Activated CD4-positive, CD25-positive, alpha-beta regulatory T cell (primary cell): ENCODE measurements at places on chromosomes 6 and 20.

DNA sequence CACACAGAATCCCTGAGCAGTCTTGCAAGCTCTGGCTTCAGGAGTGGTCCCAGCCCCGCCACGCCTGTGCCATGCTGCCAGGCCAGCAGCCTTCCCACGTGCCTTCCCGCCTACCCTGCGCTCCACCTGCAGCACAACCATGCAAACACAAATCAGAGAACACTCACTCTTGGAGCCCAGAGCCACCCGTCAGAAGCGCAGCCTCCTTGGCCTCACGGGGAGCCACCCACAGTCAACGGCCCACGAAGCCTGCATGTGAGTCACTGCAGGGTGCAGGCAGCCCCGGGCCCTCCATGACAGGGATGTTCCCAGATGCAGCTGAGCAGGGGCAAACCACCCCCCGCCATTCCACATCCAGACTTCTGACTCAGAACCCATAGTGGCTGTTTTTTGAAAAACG is 217.0 kb downstream of the DLL1 start:
- DNase-seq, result no peak

- no peak for DNase-seq
These were observed 34.0 kb downstream of the CPNE5 start for GRCh38 chr6:36805096-36805797.

GRCh38 chr6:71466362-71466761 is 177.8 kb downstream of the OGFRL1 start:
- no peak for DNase-seq

- DNase-seq, result no peak
These were observed 183.8 kb upstream of the TCF21 start for GRCh38 chr6:133705066-133705465.

DNA sequence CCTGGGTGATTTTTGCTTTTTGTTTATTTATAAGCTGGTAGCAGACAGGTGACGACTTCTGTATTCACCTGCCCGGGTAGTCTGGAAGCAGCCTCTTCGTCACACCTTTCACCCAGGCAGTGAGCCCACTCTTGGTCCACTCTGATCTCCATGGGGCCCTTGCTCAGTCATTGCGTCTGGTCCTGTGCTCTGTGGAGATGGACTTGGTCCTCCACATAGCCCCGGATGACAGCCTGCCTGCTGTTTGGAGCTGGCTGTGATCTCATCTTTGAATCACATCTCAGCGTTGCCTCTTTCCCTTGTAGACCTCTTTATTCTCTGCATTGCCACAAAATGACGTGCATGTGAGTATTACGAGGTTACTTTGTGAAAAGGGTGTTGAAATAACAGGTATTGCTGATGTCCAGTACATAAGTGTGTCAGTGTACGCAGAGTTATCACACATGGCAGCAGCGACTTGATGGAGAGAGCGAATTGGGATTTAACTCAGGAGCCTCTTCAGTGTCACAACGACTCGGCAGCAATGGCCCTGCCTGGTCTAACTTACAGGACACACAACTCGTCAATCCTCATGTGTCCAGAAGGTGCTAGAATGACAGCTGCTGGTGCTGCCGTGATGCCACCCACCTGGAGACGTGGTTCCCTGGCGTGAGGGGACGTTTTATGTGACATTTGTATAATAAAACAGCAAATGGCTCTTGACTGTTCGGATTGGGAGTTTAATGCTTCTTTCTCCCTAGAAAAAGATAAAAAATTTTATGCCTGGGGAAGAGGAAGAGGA is 24.2 kb upstream of the FRMD1 start:
- no peak for DNase-seq

- DNase-seq, result no peak
These were observed 61.4 kb upstream of the TNFAIP3 start for GRCh38 chr6:137805622-137806021.

- no peak for DNase-seq
These were observed 103.0 kb downstream of the PLEKHG1 start for GRCh38 chr6:150702675-150703074.

DNA sequence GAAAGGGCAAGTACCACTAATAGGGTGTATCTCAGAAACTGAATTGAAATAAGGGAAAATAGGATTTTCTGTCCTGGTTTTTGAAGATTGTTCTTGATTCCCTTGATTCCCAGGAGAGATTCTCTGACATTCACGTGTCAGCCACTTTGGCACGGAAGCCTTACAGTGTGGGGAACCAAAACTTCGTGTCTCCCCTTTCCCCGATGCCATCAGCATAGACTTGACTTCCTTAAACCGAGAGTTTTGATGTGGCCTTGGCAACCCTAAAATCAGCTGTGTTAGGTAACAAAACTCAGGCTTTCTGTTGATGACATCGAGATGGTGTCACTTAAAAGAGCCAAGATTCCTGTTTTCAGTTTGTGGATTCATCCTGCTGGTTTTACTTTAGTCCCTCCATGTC is 7.5 kb downstream of the HMGN4 start:
- no peak for DNase-seq

GRCh38 chr6:82801083-82801482 is 264.6 kb downstream of the UBE3D start:
- DNase-seq, result no peak

GRCh38 chr6:123000244-123000770 is 4.3 kb downstream of the CLVS2 start:
- DNase-seq, result no peak

DNA sequence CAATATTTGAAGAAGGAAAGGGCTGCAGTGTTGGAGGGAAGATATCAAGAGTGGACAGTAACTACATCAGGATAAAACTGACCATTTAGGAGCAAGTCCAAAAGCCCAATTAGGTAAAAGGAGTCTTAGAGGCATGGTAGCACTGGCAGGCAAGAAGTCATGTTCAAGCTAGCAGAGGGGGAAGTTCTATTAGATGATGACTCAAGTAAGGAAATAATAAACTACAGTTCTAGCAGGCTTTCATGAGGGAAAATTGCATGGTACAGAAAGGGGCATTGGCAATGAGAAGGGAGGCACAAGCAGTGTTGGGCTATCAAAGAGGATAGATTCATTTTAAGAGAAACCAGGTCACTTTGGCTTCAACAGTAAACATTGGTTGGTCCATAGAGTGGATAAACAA is 156.1 kb upstream of the PTPRK start:
- no peak for DNase-seq

DNA sequence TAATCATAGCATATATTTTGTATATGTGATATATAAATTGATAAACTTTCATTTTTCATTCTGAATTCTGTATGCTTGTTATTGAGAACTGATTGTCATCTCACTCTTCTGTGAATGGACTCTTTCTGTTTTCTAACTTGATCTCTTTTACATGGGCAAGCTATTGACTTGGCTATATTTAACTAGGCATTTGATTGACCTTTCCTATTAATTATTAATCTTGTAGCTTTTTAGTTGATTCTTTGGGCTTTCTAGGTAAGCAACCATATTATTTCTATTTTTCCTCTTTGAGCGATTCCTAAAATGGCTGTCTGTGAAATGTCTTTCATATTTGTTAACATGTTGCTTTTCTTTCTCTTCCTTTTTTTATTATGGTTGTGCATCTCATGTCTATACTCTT is 347.1 kb downstream of the CDKAL1 start:
- DNase-seq, result no peak

GRCh38 chr6:28263922-28264321 is 3.0 kb upstream of the ZSCAN26 start:
- no peak for DNase-seq

DNA sequence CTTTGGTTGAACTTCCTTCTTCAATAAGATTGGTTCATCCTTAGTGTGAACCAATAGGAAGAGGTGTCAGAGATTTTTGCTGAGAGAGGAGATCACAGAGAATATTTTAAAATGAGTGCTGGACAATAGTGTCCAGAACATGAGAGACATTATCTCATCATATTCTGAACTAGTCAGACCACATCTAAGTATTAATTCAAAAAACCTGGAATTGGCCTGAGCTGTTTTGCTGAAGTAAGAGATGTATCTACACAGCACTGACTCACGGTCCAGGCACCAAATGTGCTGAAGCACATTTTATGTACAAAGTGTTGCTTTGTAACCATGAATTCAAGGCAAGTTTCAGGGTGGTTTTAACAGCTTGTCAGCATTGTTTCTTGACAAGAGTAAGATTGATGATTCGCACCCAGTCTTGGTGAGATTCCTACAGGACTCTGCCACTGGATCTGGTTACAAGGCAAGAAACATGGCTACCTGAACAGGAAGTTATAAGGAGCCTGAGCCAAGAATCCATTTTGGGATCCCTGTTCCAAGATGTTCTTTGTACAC is 178.2 kb upstream of the HEY2 start:
- DNase-seq, result no peak

DNA sequence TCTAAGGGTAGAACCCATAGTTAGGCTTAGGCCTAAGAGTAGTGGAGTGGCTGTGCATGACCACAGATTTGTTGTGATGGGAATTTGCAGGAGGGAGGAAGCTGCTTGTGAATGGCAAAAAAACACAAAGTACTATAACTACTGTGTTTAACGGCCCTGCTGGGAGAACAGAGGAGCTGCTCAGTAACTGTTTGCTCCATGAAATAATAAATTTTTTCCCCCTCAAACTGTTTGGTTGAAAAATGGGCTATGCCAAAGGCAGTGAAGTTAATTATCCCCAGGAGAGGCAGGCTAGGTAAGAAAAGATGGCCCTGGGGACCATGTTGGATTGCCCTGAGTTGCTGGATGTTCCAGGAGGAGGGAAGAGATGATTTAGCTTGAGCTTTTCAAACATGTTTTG is 256.5 kb upstream of the PRND start:
- DNase-seq, result no peak

- DNase-seq, result peak; percentile 47
These were observed 511.8 kb upstream of the ZNF337 start for GRCh38 chr20:26208296-26209091.

GRCh38 chr6:155895641-155896040 is 440.0 kb upstream of the NOX3 start:
- DNase-seq, result no peak

DNA sequence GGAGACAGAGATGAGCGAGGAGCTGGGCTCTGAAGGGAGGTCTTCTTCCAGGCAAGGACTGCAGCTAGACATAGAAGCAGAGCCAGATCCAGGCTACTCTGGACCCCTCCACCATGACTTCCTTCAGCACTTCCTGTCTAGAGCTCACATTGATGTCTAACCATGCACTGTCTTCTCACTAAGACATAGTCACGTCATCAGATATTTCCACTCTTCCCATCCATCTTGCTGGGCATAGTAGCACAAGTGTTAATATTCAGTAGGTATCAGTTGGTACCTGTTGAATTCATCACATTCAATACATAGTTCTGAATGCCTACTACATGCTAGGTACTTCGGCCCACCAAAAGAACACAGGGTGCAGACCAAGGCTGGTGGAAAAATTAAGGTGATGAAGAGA is 2.9 kb downstream of the HLA-DMA start:
- no peak for DNase-seq

- no peak for DNase-seq
These were observed 89.5 kb downstream of the SNX5 start for GRCh38 chr20:17878912-17879602.

DNA sequence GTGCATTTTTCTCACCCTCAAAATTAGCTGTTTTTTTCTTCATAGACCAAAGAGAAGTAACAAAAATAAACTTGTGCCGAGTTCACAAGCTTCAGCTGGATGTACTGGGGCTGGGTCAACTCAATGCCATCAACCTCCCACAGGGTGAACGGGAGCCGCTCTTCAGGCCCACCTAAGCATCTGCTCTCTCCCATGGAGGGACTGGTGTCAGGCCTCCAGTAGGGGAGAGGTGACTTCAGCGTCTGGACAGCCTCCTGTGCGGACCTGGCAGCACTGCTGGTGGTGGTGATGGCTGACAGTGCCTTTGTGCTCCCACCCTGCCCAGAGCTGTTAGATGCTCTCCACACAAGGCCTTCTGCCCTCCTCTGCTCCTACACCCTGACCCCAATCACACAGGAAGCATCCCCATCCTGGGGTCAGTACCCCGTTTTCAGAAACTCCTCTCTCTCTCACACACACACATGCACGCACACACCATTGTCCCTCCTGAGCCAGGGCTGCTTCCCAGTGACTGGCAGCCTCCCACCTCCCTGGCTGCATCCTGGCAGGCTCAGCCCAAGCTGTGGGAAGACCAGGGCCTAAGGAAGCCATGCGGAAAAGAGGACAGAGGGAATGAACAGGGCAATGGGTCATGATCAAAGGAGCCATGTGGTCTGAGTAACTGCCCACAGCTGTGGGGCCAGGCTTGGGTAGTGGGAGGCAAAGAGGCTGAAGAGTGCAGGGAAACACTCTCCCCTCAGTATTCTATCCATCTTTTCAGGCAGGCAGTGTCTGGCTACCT is 17.7 kb downstream of the CST8 start:
- DNase-seq, result no peak

DNA sequence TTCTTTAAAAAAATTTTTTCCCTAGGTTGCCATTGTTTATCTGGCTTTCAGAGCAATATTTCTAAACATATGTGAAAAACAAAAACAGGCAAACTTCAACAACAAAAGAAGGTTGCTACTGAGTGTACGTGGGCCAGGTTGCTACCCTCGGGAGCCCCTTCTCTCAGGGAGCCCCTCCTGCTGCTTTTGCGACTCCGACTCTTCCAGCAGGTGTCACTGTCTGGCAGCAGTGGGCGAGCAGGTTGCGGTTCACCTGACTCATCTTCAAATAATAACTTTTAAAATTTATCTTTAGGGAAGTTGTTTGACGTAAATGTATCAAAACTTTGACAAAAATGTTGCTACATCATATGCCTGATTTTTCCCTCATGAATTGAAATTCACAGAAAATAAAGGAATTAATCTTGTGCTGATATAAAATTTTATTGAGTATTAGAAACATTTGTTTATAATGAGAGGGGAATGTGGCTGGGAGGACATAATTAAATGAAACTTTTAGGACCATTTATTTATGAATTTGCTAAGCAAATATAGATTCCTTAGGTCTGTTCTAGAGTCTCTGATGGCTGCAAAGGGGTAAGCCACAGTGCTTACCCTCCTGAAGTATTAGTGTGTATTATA is 138.8 kb downstream of the HIVEP1 start:
- DNase-seq, result no peak

DNA sequence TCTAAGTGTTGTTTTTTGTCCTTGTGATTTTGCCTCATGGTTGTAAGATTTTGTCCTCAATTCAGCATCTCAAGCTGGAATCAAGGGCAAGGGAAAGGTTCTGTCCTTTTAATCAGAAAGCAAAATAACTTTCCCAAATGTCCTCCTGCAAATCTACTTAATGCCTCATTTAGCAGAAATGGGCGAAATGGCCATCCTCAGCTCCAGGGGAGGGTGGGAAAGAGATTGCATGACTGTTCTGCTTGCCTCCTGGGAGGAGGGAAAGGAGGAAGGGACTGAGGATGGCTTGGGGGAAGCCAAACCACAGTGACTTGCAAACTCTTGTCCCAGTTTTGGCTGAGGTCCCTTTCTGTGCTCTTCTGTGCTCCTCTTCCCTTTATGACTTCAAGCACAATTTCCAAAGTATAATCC is 43.4 kb downstream of the TNFAIP3 start:
- no peak for DNase-seq

- DNase-seq, result no peak
These were observed 296.1 kb upstream of the FOXQ1 start for GRCh38 chr6:1015825-1016224.

GRCh38 chr6:137206577-137206976 is 12.6 kb downstream of the IFNGR1 start:
- no peak for DNase-seq

GRCh38 chr6:44053760-44054556 is 73.3 kb downstream of the MRPL14 start:
- DNase-seq, result no peak
